ENCODE measurements at places on chromosomes 5 and 9.

DNA sequence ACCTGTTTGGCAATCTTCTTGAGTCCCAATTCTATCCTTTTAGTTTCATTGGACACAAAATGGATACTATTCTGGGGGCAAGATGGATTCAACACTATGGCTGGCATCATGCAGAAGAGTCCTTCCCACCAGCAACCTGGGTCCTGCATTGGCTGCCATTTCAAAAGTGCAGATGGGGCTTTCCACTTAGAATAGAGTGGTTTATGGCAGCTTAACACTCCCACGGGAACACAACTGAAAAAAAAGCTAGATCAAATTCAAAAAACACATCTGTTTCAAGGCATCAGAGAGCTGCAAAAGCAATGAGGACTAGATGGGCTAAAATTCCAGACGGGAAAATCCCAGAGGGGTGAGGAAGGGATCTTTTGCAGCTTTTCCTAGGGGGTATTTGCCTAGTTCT lies 11.2 kb upstream of the HMHB1 start:
- no peak for DNase-seq

GRCh38 chr5:177389241-177390169 lies 5.3 kb downstream of the SLC34A1 start:
- no peak for DNase-seq

GRCh38 chr5:135455876-135456237 lies 3.7 kb upstream of the TIFAB start:
- DNase-seq: no peak

DNA sequence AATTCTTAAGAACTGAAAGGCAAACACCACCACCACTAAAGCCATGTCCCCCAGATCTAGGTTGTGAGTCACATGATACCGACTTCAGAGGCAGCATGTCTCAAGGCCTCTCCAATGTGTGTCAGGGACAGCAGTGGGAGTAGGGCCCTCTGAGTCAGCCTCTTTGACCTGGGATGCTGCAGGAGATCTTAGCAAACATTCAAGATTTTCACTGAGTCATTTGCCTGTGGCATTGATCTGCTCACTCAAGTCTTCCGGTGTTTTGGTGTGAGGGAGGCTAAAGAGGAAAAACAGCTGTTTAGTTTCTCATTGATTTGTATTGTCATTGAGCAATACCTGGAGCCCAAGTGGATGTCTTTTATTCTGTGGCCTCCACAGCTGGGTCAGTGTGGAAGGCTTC lies 36.1 kb downstream of the TMC1 start:
- DNase-seq: no peak

GRCh38 chr5:13985731-13986418 lies 41.4 kb upstream of the DNAH5 start:
- DNase-seq: no peak

- no peak for DNase-seq
Observed at GRCh38 chr9:121721058-121721350, 69.6 kb downstream of the DAB2IP start.

- no peak for DNase-seq
Observed at GRCh38 chr9:127873223-127873691, 4.2 kb downstream of the AK1 start.

- no peak for DNase-seq
Observed at GRCh38 chr9:104993291-104993963, 65.5 kb upstream of the ABCA1 start.

DNA sequence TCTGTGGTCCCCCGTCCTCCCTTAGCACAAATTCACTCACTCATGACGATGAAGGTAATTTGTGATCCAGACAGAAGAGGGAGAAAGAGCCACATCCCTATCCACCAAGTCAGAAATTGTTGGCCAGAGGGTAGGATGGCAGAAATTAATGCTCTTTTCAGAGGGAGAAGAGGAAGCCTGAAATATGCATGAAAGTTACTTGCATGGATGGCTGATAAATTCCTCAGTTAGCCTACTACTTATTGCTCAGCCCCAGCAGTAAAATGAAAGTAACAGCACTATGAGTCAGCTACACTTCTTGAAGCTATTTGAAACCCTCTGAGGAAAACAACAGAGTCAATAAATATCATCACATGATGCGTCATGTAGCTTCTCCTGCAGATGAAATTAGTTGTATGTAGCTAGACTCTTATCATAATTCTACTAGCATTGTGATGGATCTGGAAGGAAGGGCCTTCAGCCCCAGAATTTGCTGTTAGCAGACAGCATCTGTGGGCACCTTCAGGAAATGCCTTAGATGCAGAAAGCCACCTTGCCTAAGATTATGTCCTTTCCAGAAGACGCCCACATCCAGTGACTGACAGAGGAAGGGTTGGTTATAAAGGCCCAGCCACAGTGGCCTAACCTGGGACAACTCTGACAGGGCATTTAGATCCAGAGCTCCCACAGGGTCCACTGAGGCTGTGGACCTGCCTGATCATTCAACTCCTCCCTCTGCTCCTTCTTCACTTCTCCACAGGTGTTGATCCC lies 81.2 kb upstream of the CCDC112 start:
- DNase-seq: no peak

GRCh38 chr5:25002371-25002770 lies 357.6 kb upstream of the CDH10 start:
- DNase-seq: no peak

GRCh38 chr5:60297658-60298057 lies 402.3 kb downstream of the DEPDC1B start:
- DNase-seq: no peak

- no peak for DNase-seq
Observed at GRCh38 chr5:100731768-100732167, 171.3 kb downstream of the ST8SIA4 start.

- no peak for DNase-seq
Observed at GRCh38 chr9:36082931-36083330, 46.2 kb downstream of the RECK start.

DNA sequence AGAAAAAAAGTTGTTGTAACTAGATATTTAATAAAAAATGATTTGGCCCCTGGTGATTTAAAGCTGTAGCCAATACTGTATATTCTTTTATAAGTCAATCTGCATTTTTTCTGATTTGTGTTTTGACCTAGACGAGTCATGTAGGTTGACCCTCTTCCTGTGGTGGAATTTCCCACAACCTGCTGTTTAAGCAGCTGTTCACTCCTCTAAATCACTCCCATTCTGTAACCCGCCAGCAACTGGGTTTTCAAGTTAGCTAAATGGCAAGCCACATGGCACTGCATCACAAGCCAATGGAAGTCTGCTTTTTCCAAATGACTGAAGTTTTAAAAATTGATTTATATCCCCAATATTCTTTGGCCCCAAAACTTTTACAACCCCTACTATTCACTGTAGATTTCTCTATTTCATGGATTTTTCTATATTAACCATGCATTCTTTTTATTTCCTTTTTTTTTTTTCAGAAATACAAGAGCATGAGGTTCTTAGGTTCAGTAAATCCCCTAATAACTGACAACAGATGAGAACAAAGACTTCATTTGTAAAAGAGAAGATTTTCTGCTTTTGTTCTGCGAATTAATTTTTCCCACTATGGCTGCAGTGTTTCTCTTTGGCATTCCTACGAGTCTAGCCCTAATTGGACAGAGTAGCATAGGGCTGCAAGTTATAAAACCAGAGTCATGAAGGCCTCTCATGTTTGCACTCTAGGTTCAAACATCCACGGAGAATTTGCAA lies 184.5 kb upstream of the TLE4 start:
- no peak for DNase-seq

GRCh38 chr5:56516035-56516434 lies 282.9 kb upstream of the ANKRD55 start:
- no peak for DNase-seq

GRCh38 chr5:173866243-173866857 lies 21.8 kb upstream of the CPEB4 start:
- no peak for DNase-seq

- DNase-seq: no peak
Observed at GRCh38 chr5:175393897-175394296, 50.1 kb downstream of the DRD1 start.

GRCh38 chr5:136054142-136055019 lies 25.6 kb downstream of the TGFBI start:
- DNase-seq: no peak

All from stimulated activated CD8-positive, alpha-beta memory T cell treated with anti-CD3 and anti-CD28 coated beads, Interleukin-7, amount 100 ng/mL, for 1 hour (primary cell).